ENCODE measurements at places on chromosomes 7 and 10. TPM values are rescaled to one million over a fixed set of nuclear protein-coding genes. Genes with fewer than 3 reads are reported as not detected.

DNA sequence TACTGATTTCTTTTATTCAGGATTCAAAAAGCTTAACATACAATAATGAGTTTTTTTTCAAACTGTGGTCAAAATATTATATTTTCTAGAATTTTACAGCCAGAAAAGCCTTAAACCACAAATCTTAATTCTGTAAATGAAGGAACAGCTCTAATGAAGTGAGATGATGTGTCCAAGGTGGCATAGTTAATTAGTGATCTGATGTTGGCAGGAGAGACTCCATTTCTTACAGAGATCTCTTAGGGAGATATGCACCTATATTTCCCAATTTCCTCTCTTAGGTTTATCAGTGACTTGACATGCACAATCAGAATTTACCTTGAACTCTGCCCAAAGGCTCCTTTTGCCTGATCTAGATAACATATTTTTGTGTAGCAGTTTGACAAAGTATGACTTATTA is 211.1 kb upstream of the ZNF804B start:
- DNase-seq: no peak

GRCh38 chr7:37508118-37508517 is 59.5 kb upstream of the ELMO1 start:
- no peak for DNase-seq

The VSTM4 gene
- total RNA-seq: 0.57 TPM

The AZGP1 gene
- not detected for total RNA-seq

All from activated T-helper 2 cell treated with anti-CD3 and anti-CD28 coated beads, Interferon-gamma antibody, Interleukin-2, Interleukin-4, amounts not matched to agents 10 μg/mL and 5 μg/mL and 100 μg/mL, durations not matched to agents 14 hours and 24 hours and 36 hours (primary cell).